ENCODE measurements at places on chromosomes 12 and 14. TPM values are rescaled to one million over a fixed set of nuclear protein-coding genes. Genes with fewer than 3 reads are reported as not detected.

Gene AICDA
- not detected for total RNA-seq

Gene SMIM41
- total RNA-seq: not detected

Gene TMEM119
- 0.57 TPM for total RNA-seq

Gene KANSL2
- total RNA-seq: 114 TPM

Gene SART3
- 66.8 TPM for total RNA-seq

Gene EGLN3
- 4.3 TPM for total RNA-seq

Gene CERS5
- 18.2 TPM for total RNA-seq

Gene RNASE3
- not detected for total RNA-seq

Gene CRIP1
- 15.0 TPM for total RNA-seq

Gene TAS2R8
- total RNA-seq: not detected

Gene P2RX7
- 1.3 TPM for total RNA-seq

Gene TMEM253
- not detected for total RNA-seq

Gene PLD4
- total RNA-seq: not detected

Gene PTPRQ
- not detected for total RNA-seq

- no peak for DNase-seq
Observed at GRCh38 chr12:68487721-68488309, 122.9 kb upstream of the RAP1B start.

GRCh38 chr14:99128185-99128584 is 143.8 kb downstream of the BCL11B start:
- DNase-seq: no peak

- no peak for DNase-seq
Observed at GRCh38 chr14:56796259-56796658, 14.0 kb downstream of the OTX2 start.

DNA sequence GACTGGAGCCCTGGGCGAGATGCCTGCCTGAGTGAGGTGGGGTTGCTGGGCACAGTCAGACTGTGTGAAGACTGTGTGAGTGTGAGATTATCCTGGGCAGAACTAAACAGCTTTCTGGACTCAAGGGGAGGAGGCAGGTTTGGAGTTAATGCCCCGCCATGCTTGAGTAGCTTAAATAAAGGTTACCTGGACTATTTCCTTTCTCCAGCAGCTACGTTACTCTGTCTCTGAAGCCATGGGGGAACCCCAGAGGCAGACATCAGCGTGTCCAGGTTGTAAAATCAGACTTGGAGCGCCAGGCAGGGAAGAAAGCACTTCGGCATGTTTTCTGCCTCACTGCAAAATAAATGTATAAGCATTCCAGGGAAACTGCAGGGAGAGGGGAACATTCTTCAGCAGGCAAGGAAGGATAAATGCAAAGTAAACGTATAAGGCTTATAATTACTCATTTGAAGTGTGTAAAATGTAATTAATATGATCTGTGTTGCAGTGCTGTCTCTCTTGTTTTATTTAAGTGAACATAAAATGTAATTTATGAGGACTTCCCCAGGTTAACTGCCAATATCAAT is 129.7 kb downstream of the CHST11 start:
- peak; percentile 38 for DNase-seq

- no peak for DNase-seq
Observed at GRCh38 chr14:84234281-84234680, 1295.7 kb upstream of the FLRT2 start.

- DNase-seq: no peak
Observed at GRCh38 chr14:68666236-68666635, 126.6 kb downstream of the ZFP36L1 start.

GRCh38 chr12:27396216-27396815 is 50.2 kb upstream of the SMCO2 start:
- DNase-seq: no peak

DNA sequence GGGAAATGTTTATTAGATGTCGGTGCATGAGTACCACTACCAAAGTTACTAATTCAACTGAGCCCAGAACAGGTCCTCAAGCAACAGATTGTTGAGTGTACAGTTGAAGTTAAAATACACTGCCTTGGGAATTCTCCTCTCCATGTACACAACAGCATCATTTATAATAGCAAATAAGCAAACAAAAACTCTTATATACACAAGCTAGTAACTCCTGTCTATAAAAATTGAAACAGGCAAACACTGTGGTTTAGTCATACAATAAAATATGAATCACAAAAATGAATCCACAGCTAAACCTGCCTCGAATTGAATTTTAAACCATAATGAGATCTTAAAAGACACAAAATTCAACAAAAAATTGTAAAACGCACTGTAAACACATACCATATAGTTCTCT is 681.1 kb downstream of the C12orf50 start:
- DNase-seq: no peak

- DNase-seq: no peak
Observed at GRCh38 chr12:65953631-65954030, 129.3 kb downstream of the HMGA2 start.

- peak; percentile 28 for DNase-seq
Observed at GRCh38 chr12:127400221-127400620, 866.7 kb upstream of the TMEM132C start.

DNA sequence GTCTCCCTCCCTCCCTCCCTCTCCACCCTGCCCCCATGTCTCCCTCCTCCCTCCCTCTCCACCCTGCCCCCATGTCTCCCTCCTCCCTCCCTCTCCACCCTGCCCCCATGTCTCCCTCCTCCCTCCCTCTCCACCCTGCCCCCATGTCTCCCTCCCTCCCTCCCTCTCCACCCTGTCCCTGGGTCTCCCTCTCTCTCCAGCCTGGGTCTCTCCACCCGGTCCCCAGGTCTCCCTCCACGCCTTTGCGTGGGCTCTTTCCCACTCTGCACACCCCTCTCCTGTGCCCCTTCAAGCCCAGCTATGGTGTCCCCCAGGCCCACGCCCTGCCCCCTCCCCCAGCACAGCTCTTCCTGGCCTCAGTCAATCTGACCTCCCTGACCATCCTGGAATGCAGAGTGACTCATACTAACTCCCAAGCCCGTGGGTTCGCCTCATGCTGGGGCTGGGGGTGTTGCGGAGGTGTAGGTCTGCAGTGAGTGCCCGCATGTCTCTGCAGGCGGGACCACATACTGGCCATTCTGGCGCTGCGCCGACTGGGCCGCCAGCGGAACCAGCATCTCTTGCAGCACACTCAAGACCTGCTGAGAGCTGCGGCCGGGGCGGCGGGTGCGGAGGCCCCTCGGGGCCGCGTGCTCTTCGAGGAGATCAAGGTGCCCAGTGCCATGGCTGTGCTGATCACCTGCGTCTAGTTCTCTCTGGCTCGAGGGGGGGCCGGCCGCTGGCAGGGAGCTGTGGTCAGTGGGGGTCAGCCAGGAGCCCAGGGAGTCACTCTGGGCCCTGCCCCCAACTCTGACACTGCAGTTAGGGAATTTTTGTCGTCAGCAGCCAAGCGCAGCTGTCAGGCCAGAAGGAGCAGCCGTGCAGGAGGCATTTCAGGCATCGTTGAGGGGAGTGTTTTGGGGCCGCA is 13.5 kb upstream of the TNFAIP2 start:
- DNase-seq: peak; percentile 86

- no peak for DNase-seq
Observed at GRCh38 chr12:132259872-132260695, 69.3 kb downstream of the GALNT9 start.

DNA sequence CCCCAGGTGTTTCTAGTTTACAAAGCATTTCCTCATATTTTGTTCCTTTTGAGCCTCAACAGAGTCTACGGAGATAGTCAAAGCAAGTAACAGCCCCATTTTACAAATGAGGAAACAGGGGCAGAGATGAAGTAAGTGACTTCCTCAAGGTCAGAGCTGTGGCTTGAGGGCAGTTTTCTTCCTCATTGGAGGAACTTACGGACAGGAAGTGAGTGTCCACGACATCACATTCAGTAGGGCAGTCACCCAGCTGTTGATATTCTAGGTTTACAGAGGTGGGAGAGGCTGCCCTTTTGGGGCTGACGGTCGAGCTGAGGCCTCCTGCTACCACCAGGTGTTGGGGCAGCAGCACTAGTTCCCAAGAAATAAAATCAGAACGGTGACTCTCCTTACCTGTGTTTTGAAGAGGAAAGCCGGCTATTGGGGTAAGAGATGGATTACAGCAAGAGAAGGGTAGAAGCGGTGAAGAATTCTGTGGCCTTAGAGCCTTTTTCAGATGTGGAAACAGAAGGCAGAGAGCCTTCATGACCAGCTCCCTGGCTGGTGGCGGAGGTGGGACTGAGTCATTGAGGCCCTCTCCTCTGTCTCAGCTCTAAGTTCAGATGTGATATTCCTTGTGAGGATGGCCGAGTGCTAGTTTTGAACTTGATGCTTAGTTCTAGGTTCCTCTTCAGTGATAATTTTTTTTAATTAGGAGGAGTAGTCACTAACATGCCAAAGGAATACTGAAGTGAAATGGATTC is 41.7 kb downstream of the SUSD6 start:
- no peak for DNase-seq

GRCh38 chr12:102769323-102769916 is 147.6 kb downstream of the PAH start:
- DNase-seq: peak; percentile 65

DNA sequence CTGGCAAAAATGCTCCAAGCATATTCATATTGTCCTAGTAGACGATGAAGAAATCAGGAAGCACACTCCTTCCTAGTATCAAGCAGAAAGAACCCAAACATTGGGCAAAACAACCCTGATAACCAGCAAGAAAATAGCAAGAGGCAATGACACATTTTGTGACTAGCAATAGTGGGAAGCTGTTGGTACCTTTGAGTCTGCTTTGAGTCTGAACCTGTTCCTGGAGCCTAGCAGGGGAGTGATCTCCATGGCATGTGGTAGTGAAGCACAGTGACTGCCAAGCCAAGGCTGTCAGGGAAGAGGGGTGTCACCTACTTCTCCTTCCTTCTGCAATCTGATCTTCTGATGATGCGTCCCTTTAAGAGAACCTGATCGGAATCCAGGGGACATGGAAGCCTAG is 533.9 kb downstream of the VRK1 start:
- DNase-seq: no peak

GRCh38 chr14:98364961-98365360 is 907.0 kb downstream of the BCL11B start:
- no peak for DNase-seq

GRCh38 chr12:52434760-52435530 is 774 bp upstream of the KRT75 start:
- DNase-seq: peak; percentile 60

- DNase-seq: no peak
Observed at GRCh38 chr12:68623984-68624383, 13.3 kb downstream of the RAP1B start.

GRCh38 chr12:6635375-6635855 is 344 bp downstream of the LPAR5 start:
- DNase-seq: no peak

DNA sequence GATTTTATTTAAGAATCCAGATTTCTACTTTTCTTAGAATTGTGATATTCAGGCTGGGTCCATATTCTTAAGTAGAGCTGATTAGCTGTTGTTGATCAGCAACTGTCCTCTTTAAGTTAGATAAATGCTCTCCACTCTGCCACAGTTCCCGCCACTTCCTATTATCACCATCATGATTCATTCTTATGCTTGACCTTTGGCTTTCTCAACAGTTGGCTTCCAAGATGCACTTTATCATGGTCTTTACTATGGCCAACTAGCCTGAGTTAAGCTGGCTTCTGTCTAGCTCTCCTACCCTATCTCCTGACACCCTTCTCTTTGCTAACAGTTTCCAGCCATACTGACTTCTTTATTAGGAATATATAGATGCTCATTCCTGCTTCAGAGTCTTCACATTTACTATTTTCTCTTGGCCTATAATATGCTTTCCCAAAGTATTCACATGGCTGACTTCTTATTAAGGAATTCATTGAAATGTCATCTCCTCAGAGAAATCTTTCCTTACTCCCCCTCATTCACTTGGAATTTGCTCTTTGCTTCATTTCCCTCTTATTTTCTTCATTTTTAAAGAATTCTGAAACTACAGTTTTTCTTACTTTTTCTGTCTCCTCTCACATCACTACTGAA is 149.0 kb upstream of the IGF1 start:
- DNase-seq: no peak

DNA sequence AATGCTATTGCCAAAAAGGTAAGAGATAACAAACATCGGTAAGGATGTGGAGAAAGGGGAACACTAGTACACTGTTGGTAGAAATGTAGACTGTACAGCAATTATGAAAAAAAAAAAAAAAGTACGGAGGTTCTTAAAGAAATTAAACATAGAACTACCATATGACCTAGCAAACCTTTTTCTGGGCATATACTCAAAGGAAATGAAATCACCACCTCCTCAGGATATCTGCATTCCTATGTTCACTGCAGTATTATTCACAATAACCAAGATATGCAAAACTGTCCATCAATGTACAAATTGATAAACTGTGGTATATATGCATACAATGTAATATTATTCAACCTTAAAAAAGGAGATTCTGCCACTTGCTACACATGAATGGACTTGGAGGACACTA is 60.7 kb downstream of the INSM2 start:
- no peak for DNase-seq

DNA sequence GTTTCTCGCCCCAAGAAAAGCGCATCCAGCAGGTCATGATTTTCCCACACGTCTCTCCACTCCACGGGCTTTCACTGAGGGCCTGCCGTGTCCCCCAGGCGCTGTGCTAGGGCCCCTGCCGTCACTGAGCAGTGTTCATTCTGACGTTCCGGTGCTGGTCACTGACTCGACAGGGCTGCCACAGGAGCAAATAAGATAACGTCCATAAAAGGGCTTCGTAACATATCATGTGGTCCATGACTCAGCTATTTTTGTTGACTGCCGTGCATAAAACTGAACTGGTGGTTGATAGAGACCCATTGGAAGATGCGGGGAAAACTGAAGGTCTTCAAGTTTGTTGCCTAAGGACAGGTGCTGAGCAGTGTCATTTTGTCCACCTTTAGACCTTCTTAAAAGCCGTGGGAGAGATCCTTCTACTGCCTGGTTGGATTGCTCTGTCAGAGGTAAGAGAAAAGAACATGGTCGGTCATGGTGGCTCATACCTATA is 46.3 kb downstream of the ADGRD1 start:
- no peak for DNase-seq

- DNase-seq: peak; percentile 54
Observed at GRCh38 chr14:102591372-102591943, 991 bp upstream of the RCOR1 start.

GRCh38 chr14:30681752-30682355 is 59.7 kb downstream of the SCFD1 start:
- DNase-seq: no peak

- DNase-seq: no peak
Observed at GRCh38 chr12:94788298-94788697, 137.9 kb upstream of the TMCC3 start.

GRCh38 chr12:10227648-10228047 is 15.0 kb downstream of the GABARAPL1 start:
- no peak for DNase-seq

Data from Daoy (cell line).